ENCODE measurements at places on chromosomes 12 and 14.

- DNase-seq: no peak
These were observed 206.0 kb upstream of the PLEKHG7 start for GRCh38 chr12:92496790-92497189.

DNA sequence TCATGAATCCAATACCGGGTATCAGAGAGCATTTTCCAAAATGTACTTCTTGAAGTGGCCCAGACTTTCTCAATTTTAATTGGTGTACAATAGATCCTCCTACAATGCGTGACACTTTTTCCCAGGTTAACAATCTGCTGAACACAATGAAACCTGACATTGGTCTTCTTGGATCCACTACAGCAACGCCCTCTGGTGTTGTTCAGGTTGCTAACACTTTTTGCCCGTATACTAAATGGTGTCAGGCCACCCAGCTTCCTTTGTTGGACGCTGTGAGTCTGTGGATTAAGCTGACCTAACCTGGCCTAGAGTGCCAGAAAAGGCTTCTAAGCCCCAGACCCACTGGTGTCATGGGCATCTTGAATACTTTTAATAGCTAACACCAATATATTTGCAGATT lies 89.2 kb downstream of the KCNK10 start:
- no peak for DNase-seq

DNA sequence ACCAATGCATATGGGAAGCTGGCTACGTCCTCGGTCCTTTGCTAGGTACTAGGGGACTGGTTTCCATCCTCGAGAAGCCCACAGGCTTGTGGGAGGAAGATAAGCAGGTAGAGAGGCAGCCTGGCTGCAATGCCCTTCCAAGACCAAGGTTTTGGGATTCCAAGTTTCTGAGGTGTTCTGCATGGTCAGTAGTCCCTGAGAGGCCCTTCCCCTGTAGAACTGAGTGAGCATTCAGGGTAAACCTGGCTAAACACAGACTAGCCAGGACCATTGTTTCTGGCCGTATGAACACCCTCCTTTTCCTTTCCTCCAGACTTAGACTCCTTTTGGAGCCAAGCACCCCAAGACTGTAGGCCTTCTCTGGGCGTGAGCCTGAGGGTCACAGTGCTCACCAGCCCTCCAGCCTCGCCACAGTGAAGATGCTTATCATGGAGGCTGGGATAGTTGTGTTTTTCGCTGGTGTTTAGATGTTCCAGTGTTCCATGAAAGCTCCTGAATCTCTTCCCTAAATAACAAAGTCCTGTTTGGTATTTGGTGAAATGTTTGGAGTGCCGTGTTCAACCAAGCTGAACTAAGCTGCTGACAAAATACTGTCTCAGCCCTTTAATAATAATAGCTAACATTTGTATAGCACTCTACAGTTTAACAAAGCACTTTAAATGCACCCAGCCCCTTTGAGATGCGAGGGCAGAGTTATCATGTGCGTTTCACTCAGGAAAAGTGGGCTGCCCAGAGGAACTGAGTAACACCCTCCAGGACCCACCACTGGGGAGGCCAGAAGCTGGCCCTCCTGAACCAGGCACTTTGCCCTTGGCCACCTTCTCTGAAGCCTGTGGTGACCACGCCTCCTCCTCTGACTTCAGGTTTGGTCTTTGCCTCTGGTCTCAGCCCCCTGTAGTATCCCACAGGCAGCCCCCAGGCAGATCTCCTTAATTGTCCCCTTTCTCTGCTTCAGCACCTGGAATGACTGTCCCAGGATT lies 284.5 kb downstream of the CACNA1C start:
- DNase-seq: no peak

DNA sequence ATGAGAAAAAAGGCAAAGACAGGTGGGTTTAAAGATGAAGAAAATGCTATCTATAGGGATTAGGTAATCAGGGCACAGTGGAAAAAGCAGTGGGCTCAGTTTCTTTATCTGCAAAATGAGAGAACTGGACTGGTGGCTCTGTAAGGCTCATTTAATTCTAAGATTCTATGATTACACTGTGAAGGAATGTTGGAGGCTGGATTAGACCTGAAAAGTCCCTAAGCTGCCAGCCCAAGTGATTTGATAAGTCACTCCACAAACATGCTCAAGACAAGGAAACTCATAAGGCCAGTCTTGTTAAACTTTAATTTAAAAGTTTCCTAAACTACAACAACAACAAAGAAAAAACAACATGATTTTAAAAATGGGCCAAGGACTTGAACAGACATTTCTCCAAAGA lies 75.1 kb downstream of the DCAF5 start:
- no peak for DNase-seq

DNA sequence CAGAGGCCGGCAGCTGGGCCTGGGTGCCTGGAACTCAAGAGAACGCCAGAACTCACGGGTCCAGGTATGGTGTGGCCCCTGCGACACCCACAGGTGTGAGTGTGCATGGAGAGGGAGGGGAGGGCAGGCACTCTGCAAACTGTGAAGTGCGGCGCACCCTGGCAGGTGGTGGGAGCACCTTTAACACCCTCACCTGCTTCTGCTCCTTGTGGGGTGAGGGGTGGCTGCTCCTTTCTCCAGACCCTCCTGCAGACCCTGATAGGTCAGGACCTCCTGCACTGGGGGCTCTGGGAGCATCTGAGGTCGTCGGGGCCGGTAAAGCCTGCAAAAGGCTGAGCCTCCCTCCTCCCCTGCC lies 324.7 kb upstream of the SFSWAP start:
- DNase-seq: no peak

DNA sequence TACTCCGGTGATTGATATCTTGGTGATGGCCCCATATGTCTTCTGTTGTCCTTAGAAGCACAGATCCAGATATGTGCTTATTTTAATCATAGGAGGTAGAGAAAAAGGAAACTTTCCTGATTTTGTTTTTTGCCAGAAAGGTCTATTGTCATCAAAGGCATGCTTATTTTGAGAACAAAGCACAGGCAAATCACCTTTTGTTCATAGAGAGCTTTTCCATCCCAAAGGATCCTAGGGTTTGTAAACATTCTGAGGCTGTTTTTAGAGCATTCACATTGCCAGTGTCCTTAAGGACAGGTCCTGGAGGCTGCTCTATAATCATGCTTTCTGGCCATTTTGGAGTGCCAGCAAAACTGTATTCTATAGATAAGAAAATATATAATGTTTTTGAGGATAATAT lies 148.5 kb upstream of the SEL1L start:
- DNase-seq: no peak

DNA sequence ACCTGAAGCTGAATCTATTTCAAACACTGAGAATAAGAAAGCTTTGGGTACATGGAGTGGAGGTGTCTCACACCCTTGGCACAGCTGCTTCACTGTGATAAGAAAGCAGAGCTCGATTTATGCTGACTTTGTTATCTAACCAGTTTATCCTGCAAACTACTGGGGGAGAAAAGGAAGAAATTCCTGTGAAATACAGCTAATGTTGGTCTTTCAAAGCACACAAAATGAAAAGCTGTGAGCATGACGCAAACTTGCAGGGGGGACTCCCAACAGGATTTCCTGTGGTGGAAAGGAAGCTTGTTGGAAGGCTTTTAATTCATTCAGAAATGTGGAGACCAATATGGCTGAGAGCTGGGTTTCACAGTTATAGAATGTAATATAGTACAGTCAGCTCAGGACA lies 53.4 kb downstream of the SRGAP1 start:
- DNase-seq: no peak

DNA sequence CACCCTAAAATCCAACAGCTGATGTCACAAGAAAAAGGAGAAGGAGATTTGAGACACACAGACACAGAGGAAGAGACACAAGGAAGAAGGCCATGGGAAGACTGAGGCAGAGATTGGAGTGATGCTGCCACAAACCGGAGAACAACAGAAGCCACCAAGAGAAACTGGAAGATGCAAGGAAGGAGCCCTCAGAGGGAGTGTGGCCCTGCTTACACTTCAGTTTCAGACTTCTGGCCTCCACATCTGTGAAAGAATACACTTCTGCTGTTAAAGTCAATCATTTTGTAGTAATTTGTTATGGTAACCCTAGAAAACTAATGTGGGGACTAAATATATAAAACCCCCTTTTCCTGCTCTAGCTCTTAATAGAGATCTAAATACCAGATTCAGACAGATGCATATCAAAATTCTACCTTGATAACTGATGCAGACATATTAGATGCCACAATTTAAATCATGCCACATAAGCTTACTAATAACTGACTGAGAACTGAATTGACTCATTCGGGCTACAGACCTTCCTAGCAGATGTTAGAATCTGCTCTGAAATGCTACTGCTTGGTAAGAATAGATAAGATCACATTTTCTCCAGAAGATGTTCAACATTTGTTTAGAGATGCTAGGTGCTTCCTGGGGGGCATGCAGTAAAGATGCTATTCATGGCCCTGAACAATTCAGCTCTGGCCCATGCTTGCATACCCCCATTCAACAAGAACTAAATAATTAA lies 113.1 kb upstream of the CCND2 start:
- DNase-seq: no peak

DNA sequence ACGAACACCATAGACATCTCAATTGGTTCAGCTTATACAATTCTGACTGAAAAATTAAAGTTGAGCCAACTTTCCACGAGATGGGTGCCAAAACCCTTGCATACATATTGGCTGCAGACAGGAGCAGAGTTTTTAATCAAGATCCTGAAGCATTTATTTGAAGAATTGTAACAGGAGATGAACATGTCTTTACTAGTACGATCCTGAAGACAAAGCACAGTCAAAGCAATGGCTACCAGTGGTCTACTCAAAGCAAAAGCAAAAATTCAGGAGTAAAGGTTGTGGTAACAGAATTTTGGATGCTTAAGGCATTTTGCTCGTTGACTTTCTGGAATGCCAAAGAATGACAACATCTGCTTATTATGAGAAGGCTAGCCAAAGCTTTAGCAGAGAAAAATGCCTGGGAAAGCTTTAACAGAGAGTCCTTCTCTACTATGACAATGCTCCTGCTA lies 20.7 kb downstream of the ZDHHC17 start:
- DNase-seq: no peak

Data from stimulated activated CD4-positive, alpha-beta T cell treated with anti-CD3 and anti-CD28 coated beads, TNF-alpha, amount 100 ng/mL, for 48 hours (primary cell).